A549 treated with GW870086 at 1 μM for 4 hours (cell line): ENCODE measurements at places on chromosomes 4 and X. TPM values are rescaled to one million over a fixed set of nuclear protein-coding genes. Genes with fewer than 3 reads are reported as not detected.

Gene EFNB1
- 8.3 to 10.7 TPM (median 10.1 TPM) in 5 replicates for total RNA-seq

Gene TEX11
- not detected in 5 replicates for total RNA-seq

Gene XAGE2
- not detected in 5 replicates for total RNA-seq

Gene PF4V1
- total RNA-seq: not detected in 5 replicates

Gene ZCCHC18
- 0.08 to 0.17 TPM (median 0.09 TPM) in 3 of 5 replicates, not detected in the others for total RNA-seq

Gene SPACA5
- total RNA-seq: not detected in 5 replicates

Gene GRPEL1
- total RNA-seq: 60.5 to 76.5 TPM (median 65.3 TPM) in 5 replicates

Gene PRDM5
- 3.1 to 5.3 TPM (median 4.6 TPM) in 5 replicates for total RNA-seq

Gene NOCT
- 7.8 to 10.0 TPM (median 9.3 TPM) in 5 replicates for total RNA-seq

Gene TLR8
- not detected in 5 replicates for total RNA-seq

Gene MAGEC2
- total RNA-seq: not detected in 5 replicates

Gene CTAG1A
- total RNA-seq: not detected in 5 replicates

Gene JADE3
- 9.0 to 13.0 TPM (median 12.4 TPM) in 5 replicates for total RNA-seq

Gene PKD2
- 14.4 to 22.3 TPM (median 19.3 TPM) in 5 replicates for total RNA-seq

Gene TEX13D
- total RNA-seq: not detected in 5 replicates

Gene CABS1
- not detected in 5 replicates for total RNA-seq
